HL-60 (cell line): ENCODE measurements at places on chromosomes 16 and 17.

DNA sequence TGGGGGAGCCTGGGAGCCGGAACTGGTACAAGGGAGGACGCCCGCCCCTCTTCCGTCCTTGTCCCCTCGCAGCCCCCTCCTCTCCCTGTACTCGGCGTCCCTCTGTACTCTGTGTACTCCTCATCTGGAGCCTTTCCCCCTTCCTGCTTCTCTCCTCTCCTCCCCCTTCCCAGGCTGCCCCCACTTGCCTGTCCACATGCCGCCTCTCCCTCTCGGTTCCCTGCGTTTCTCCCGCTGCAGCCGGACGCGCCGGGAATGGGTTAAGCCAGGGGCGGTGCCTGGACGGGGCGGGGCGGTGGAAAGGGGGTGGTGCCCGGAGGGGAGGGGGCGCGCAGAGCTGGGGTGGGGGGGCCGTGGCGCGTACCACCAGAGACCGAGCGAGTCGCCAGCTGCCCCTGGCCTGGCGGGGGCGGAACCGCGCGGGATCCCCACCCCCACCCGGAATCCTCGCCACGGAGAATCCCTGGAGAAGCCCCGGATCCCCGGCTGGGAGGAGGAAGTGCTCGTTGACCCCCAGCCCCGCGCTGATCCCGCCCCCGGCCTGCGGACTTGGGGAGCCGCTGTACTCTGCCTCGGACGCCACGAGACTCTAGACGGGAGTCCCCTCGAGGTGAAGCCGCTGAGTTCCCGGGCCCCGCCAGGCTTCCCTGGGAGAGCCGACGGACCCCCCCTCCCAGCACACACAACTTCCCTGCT, 22.6 kb downstream of the GJD3 start:
- no peak for DNase-seq

DNA sequence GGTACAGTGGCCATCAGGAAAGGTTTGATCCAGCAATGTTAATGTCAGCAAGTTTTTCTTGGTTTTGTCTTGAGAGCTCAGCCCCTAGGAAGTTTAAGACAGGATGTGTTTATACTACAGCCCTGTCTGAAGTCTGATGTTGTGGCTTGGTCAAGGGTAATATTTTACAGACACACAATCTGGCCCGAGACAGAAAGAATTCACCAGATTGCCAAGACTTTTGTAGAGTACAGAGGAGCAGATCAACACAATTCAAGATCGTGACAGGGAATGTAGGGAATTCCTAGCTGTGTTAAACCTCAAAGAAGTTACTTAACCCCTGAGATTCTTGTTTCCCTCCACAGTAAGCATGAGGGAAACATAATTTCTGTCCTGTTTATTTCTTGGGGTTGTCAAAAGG, 63.1 kb downstream of the SHISA9 start:
- DNase-seq, result no peak

- DNase-seq, result no peak
These were observed 10.7 kb upstream of the USP10 start for GRCh38 chr16:84689111-84689510.

DNA sequence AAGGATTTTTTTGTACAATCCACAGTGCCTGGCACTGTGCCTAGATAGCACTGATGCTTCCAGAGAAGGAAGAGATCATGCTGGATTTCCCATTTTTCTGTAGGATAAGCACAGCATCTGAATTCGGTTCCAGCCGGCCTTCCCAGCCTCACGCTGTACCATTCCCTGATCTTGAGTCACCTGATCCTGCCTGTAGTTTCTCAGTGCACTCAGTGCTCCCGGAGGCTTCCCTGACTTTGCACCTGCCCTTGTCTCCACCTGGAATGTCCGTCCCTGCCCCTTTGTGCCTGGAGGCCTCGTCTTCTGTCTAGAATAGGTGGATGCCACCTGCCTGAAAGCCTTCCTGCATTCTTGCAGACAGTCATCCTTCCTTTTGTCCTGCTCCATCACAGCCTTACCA, 179.9 kb downstream of the CCDC182 start:
- DNase-seq, result no peak

- no peak for DNase-seq
These were observed 531.8 kb upstream of the CDH5 start for GRCh38 chr16:65834688-65835087.

GRCh38 chr16:77963185-77964044, 58.9 kb upstream of the CLEC3A start:
- no peak for DNase-seq

GRCh38 chr17:2302778-2303203, 794 bp downstream of the SMG6 start:
- no peak for DNase-seq

- DNase-seq, result no peak
These were observed 15.4 kb downstream of the SCO1 start for GRCh38 chr17:10681866-10682446.

GRCh38 chr17:80998118-80998747, 6.6 kb downstream of the CHMP6 start:
- no peak for DNase-seq

- DNase-seq, result no peak
These were observed 8.9 kb upstream of the DNAJA2 start for GRCh38 chr16:46982335-46982734.

GRCh38 chr17:41959030-41959335, 7.6 kb upstream of the CNP start:
- DNase-seq, result no peak

DNA sequence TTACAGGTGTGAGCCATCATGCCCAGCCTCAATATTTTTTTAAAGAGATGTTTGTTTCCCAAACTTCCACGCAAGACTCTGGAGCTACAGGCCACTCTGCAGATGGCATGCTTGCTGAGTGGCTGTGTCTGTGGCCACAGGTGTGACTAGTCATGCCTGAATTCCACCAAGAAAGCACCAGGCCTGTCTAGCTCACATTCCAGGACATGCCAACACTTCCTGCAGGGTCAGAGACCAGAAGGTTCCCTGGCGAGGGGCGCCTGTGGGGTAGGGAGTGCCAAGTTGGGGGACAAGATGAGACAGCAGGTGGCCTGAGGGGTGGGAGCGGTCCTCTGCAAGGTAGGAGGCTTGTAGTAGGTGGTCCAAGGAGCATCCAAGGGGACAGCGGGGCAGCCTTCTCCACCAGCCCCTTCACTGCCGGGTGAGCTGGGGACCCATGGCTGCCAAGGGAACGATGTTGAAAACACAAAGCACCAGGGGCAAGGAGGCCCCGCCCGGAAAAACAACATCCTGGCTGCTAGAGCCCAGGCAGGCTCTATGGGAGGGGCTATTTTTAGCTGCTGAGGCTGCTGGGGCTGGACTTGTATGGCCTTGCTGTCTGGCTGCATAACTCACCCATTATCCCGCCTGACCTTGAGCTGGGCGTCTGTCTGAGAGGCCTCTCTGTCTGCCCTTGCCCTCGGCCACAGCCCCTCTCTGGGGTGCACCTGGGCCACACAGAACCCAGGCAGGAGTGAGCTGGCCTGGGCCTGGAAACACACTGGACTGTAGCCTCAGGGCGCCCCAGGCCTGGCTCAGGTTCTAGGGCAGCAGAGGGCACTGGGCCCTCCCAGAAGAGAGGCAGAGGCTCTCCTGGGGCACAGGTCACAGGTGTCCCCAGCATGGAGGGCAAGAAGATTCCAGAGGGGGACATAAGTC, 5.7 kb downstream of the TRIM47 start:
- DNase-seq, result no peak

DNA sequence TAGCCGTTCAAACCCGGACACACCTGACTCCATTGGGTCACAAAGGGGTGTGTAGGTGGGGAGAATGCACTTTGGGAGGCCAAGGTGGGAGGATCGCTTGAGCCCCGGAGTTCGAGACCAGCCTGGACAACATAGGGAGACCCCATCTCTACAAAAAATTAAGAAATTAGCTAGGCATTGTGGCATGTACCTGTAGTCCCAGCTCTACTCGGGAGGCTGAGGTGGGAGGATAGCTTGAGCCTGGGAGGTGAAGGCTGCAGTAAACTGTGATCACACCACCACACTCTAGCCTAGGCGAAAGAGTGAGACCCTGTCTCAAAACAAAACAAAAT, 942 bp upstream of the PHOSPHO1 start:
- no peak for DNase-seq

DNA sequence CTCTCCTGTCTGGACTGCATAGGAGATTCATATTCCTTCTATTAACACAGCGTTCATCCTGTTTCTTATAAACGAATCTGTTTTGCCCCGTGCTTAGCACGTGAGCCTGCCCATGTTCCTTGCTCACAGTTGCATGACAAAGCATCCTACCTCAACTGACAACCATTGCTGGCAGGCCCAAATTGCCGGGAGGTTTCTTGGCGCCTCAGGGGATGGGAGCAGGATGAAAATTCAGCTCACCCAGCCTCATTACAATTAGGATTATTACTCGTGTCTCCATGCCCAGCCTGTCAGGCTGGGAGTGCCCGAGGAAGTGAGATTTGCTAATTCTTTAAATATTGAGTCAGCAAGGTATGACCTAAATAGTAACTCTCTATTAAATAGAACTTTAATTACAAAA, 36.7 kb upstream of the HELZ start:
- no peak for DNase-seq

DNA sequence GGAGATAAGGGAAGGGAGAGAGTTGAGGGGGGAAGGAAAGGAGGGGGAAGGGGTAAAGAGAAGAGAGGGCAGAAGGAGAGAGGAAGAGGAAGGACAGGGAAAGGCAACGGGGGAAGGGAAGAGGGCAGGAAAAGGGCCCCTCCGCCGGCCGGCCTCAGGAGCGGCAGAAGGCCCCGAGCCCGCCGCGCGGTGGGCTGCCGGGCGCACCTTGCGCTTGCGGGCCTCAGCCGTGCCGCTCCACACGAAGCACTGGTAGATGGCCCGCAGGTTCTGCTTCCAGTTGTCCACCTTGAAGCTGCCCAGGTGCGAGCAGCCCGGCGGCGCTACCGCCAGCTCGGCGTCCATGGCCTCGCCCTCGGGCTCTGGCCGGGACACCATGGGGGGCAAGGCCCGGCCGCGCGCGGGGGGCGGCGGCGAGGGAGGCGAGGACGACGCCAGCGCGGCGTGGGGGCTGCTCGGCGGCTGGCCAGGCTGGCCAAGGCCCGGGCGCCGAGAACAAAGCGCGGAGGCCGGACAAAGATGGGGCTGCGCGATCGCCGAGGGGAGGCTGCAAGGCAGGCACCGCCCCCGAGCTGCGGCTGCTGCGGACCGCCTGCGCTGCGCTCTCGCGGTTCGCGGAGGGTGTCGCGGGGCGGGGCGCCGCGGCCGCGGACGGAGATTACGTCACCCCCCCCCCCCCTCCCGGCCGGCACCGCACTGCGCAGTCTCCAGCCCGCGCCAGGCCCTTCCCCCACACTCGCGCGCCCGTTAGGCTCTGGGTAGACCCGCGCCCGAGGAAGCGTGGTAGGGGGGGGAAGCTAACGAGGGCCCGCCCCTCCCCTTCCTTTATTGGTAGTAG, at the start of gene USP22:
Gene USP22 (minus strand): TSS at position 554 of the 838 bp plus-strand sequence. CDS start 176 bp downstream, at position 378.
- DNase-seq, result no peak

DNA sequence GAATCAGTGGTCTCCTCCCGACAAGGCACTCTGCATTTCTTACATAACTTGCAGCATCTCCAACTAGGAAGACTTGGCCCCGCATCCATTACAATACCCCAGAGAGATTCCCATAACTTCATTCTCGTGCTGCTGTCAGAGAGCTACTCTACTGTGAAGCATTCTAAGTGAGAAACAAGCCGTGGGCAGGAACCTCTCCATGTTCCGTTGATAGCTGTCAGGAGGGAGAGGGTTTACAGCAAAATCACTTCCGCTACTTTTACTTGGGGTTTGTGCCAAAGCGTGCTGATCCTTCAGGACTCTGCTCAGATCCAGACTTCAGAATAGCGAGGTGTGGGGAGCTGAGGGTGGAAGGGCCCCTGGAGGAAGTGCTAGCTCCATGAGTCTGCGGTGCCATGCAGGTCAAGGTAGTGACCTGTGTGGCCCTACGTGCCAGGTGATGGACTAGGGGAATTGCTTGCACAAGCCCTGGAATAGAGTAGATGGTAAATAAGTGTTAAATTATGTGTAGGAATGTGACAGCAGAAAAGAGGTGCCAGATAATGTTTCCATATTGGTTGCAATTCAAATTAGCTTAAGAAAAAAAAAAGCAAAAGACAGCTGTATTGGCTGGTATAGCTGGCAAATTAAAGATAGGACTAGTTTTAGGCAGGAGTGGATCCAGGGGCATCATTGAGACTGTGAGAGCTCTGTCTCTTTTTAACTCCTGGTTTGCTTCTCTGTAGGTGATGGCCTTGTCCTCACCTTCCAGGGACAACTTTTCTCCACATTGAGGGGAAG, 358.5 kb upstream of the ERCC4 start:
- DNase-seq, result no peak

DNA sequence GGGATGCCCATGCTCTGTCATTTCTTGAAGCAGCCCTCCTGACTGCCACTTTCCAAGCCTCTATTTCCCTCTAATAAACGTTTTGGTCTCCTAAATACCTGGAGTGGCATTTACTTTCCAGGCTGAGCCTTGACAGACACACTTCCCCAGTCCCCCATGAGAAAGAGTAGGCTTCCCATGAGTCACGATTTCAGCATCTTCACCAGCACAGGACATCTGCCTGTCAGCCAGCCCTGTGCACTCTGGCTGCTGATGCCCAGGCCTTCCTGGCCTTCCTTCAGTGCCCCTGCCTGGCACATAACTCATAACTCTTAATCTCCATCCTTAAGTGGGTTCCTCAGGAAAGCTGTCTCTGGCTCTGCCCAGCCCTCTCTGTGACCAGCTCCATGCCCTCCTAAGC, 30.8 kb upstream of the GAS7 start:
- DNase-seq, result no peak

DNA sequence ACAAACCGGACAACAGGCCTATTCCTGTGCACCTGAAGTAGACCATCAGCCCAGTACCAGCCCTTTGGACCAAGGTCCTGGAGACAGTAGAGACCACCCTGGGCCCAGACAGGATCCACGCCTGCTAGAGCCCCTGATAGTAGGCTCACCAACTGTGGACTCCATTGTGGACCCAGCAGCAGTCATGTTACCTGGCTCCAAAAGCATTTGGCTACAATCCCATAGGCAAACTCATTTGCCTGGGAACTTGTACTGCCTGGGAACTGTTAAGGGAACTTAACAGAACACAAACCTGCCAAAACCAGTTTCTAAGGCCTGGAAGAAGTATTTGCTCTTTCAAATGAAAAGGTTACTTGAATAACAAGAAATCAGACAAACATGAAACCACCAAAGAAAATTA, 10.0 kb upstream of the ACSM1 start:
- DNase-seq, result no peak

GRCh38 chr16:51682905-51683304, 531.8 kb upstream of the SALL1 start:
- no peak for DNase-seq

DNA sequence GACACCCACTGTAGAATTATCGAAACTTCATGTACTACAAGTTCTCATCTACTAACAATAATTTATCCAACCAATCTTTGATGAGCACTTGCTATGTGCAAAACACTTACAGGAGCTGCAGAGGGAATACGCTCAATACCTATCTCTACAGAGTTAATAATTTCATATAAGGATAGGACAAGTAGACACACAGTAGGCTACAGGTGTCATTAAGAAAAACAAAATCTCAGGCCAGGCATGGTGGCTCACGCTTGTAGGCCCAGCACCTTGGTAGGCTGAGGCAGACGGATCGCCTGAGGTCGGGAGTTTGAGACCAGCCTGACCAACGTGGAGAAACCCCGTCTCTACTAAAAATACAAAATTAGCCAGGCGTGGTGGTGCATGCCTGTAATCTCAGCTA, 91.3 kb upstream of the PLEKHM1 start:
- no peak for DNase-seq

GRCh38 chr16:84769416-84769815, 50.4 kb upstream of the CRISPLD2 start:
- no peak for DNase-seq
